Activated CD4-positive, alpha-beta T cell treated with anti-CD3 and anti-CD28 coated beads for 36 hours (primary cell): ENCODE measurements at places on chromosomes 2 and 18. TPM values are rescaled to one million over a fixed set of nuclear protein-coding genes. Genes with fewer than 3 reads are reported as not detected.
A peak's percentile ranks its signal among the peaks of the same experiment; 100 is the strongest.

- no peaks in the 10 kb centered on the region for H3K4me1 ChIP-seq
- H3K4me3 ChIP-seq, result no peak overlapping the region
- no peak overlapping the region for H3K27ac ChIP-seq
- peaks cover 60% of the 10 kb centered on the region for H3K36me3 ChIP-seq
Measured at GRCh38 chr18:80022613-80023012, 11.6 kb upstream of the RBFA start.

GRCh38 chr2:184532551-184532950, 65.8 kb upstream of the ZNF804A start:
- H3K4me3 ChIP-seq, result no peak overlapping the region
- H3K27me3 ChIP-seq, result no peaks in the 10 kb centered on the region
- H3K36me3 ChIP-seq, result no peaks in the 10 kb centered on the region
- no peak overlapping the region for H3K27ac ChIP-seq
- DNase-seq, result no peak

- H3K4me1 ChIP-seq, result peaks cover 14% of the 10 kb centered on the region
- H3K27ac ChIP-seq, result no peak overlapping the region
- DNase-seq, result no peak
- H3K27me3 ChIP-seq, result peaks cover 34% of the 10 kb centered on the region
- peaks cover 19% of the 10 kb centered on the region for H3K36me3 ChIP-seq
Measured at GRCh38 chr2:54672590-54673456, 50.6 kb upstream of the EML6 start.

DNA sequence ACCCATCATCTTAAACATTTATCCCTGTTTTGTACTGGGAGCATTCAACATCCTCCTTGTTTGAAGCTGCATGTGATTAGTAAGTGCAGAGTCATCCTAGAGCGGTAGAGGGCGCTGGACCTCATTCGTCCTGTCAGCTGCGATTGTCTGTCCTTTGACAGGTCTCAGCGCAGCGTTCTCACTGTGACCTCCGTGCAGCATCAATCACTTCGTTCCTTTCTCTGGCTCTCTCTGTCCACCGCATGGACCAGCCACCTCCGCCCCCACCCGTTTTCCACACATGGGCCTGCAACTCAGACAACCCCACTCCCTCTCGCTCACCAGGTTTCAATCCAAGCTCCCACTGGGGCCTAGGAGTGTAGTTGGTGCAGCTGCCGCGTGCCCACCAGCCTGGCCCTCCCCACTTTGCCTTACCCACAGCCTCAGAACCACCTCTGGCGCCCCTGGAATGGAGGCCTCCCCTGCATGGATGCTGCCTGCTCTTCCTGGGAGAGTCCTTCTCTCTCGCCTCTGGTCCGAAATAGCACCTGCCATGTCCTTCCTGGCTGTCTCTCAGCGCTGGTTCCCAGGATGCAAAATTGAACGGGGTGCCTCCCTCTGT, 90.5 kb downstream of the NDUFA10 start:
- H3K4me3 ChIP-seq, result no peak overlapping the region
- no peak overlapping the region for H3K27ac ChIP-seq
- peaks cover 1% of the 10 kb centered on the region for H3K36me3 ChIP-seq
- peaks cover 9% of the 10 kb centered on the region for H3K4me1 ChIP-seq

DNA sequence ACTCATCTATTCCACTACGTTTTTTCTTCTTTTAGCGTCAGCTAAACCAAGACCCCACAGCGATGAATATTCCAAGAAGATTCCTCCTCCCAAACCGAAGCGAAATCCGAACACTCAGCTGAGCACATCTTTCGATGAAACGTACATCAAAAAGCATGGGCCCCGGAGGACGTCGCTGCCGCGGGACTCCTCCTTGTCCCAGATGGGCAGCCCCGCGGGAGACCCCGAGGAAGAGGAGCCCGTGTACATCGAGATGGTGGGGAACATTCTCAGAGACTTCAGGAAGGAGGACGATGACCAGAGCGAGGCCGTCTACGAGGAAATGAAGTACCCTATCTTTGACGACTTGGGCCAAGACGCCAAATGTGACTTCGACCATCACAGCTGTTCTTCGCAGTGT, 182.4 kb downstream of the NYAP2 start:
- H3K36me3 ChIP-seq, result no peaks in the 10 kb centered on the region
- no peak overlapping the region for H3K4me3 ChIP-seq
- H3K27me3 ChIP-seq, result peaks cover 10% of the 10 kb centered on the region
- no peak overlapping the region for H3K27ac ChIP-seq
- DNase-seq, result no peak

DNA sequence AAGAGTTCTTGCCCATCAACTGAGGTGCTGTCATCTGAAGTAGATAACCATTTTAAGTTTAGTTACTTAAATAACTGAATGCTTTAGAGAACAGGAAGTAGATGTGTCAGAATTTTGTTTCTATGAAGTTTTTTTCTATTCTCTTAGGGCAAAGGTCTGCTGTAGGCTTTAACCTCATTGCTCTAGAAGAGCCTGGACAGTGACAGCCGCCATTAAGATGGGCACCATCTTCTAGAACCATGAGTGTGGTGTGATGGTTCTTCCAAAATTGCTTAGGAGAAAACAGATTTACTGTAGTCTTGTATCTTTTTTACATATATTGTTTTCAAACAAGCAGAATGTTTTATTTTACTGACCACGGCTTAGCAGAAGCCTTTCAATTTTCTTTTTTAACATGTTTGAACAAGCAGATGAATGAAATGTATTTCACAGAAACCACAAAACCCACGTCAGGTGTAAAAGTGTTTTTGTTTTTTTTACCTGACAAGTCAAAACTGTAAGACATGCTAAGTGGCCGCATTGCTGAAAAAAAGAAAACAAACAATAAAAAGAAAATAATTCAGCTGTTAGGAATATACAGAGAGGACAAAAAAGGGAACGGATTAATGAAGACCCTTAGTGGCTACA, 77.9 kb downstream of the PRELID3A start:
- no peak overlapping the region for H3K4me3 ChIP-seq
- no peak overlapping the region for H3K27ac ChIP-seq
- H3K4me1 ChIP-seq, result peaks cover 3% of the 10 kb centered on the region
- DNase-seq, result no peak
- no peaks in the 10 kb centered on the region for H3K36me3 ChIP-seq

The CCBE1 gene
- not detected for total RNA-seq

- H3K36me3 ChIP-seq, result no peaks in the 10 kb centered on the region
- H3K27ac ChIP-seq, result no peak overlapping the region
- no peak overlapping the region for H3K4me3 ChIP-seq
- peaks cover 13% of the 10 kb centered on the region for H3K27me3 ChIP-seq
- DNase-seq, result no peak
Measured at GRCh38 chr2:199749571-199749970, 101.4 kb downstream of the FTCDNL1 start.

DNA sequence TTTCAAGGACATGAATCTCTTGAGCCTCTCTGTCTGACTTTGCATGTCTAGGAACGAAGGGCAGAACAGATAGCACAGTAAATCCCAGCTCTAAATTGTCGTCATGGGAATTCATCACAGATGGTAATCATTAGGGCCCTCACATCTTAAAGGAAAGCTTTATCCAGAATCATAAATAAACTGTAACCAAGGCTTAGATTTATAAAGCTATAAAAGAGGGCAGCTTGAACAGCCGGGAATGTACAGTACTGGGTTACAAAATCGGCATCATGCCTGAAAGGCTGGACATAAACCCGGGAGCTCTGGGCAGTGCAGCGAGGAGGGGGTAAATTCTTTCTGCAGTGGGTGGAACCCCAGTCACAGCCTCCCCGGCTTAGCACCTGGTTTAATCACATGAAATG, 144.4 kb downstream of the GFPT1 start:
- H3K27ac ChIP-seq, result no peak overlapping the region
- no peaks in the 10 kb centered on the region for H3K36me3 ChIP-seq
- no peak overlapping the region for H3K4me3 ChIP-seq
- no peaks in the 10 kb centered on the region for H3K4me1 ChIP-seq
- no peak for DNase-seq
- peaks cover 13% of the 10 kb centered on the region for H3K27me3 ChIP-seq

DNA sequence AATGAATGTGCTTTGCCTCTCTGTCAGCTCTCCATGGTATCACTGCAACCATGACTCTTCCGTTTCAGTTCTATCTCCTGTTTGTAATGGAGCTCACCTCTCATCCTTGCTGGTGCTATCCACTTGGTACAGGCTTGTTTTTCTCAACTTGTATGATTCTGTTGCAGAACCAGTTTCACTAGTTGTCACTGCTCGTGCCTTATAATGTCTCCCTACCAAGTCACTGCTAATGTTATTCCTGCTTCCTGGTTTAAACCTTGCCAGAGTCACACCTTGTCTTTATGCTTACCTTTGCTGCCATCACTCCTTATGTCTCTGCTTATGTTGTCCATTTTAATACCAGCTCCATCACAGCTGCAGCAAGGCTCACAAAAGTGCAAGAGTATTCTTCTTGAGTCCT, 1191.0 kb upstream of the LRRTM1 start:
- no peak for DNase-seq
- no peaks in the 10 kb centered on the region for H3K27me3 ChIP-seq
- no peaks in the 10 kb centered on the region for H3K4me1 ChIP-seq
- H3K36me3 ChIP-seq, result no peaks in the 10 kb centered on the region

The GCKR gene
- not detected for total RNA-seq

- H3K27ac ChIP-seq, result no peak overlapping the region
- no peak for DNase-seq
- no peaks in the 10 kb centered on the region for H3K27me3 ChIP-seq
- no peaks in the 10 kb centered on the region for H3K36me3 ChIP-seq
- H3K4me3 ChIP-seq, result no peak overlapping the region
Measured at GRCh38 chr18:27855486-27855885, 321.4 kb downstream of the CDH2 start.

The IL1R1 gene
- 21.8 TPM for total RNA-seq

GRCh38 chr2:189751080-189751658, 11.4 kb downstream of the OSGEPL1 start:
- DNase-seq, result peak; percentile 57
- no peak overlapping the region for H3K4me3 ChIP-seq
- no peak overlapping the region for H3K27ac ChIP-seq
- peaks cover 4% of the 10 kb centered on the region for H3K36me3 ChIP-seq

- no peak for DNase-seq
- no peaks in the 10 kb centered on the region for H3K27me3 ChIP-seq
- no peaks in the 10 kb centered on the region for H3K36me3 ChIP-seq
Measured at GRCh38 chr18:66410692-66411091, 193.2 kb downstream of the CDH19 start.

DNA sequence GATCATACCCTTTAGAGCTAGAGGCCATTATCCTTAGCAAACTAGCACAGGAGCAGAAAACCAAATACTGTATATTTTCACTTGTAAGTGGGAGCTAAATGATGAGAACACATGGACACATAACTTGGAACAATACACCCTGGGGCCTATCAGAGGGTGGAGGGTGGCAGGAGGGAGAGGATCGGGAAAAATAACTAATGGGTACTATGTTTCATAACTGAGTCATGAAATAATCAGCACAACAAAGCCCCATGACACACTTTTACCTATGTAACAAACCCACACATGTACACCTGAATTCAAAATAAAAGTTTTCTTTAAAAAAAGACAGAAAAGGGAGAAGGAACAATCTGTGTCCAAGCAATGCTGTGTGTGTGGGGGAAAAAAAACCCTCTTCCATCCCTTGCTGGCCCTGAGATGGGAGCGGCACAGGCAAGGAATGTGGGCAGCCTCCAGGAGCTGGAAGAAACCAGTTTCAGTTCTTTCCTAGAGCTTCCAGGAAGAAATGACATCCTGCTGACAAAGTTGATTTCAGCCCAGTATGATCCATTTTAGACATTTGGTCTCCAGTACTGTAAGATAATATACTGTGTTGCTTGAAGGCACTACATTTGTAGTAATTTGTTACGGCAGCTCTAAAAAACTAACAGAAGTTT, 458.7 kb upstream of the CNTNAP5 start:
- no peaks in the 10 kb centered on the region for H3K4me1 ChIP-seq
- no peak for DNase-seq
- H3K4me3 ChIP-seq, result no peak overlapping the region
- no peak overlapping the region for H3K27ac ChIP-seq
- no peaks in the 10 kb centered on the region for H3K27me3 ChIP-seq

DNA sequence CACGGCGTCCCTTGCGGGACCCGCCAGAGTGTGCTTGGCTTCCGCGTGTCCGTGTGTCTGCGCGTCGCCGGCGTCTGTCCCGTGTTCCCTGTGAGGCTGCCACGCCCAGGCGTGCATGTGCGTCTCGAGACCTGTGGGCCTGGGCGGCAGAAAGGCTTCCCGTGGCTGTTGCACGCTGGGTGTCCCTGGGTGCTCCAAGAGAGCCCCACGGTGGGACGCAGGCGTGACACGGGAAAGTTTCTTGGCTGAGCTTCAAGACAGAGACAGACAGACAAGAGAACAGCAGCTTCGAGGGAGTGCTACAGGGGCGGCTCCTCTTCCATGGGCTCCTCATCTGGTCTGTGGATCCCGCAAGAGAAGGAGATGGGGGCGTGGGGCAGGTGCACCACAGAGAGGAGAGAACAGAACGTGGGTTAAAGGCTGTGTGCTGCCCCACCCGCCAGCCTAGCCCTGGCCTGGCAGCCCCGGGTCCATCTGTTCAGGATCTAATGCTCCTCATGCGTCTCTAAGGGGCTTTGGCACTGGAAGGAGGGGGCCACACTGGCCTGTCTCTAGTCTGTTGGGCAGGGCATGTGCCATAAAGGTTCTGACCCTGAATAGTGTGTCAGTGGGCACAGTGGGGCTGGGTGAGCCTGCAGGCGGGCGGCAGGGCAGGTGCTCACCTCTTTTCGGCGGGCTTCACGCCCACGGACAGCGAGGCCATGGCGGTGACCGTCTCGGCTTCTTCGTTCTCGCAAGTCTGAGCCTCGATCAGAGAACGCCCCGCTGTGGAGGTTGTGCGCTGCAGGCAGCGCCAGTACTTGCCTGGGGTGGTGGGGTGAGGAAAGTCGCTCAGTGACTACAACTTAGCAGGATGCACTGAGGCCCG, 205.1 kb downstream of the TWIST2 start:
- H3K4me3 ChIP-seq, result no peak overlapping the region
- H3K36me3 ChIP-seq, result peaks cover 18% of the 10 kb centered on the region
- no peak overlapping the region for H3K27ac ChIP-seq
- H3K27me3 ChIP-seq, result no peaks in the 10 kb centered on the region
- H3K4me1 ChIP-seq, result no peaks in the 10 kb centered on the region

- peaks cover 10% of the 10 kb centered on the region for H3K4me1 ChIP-seq
- no peak for DNase-seq
- H3K4me3 ChIP-seq, result no peak overlapping the region
- H3K27ac ChIP-seq, result no peak overlapping the region
Measured at GRCh38 chr2:43239981-43240765, 13.8 kb upstream of the ZFP36L2 start.

GRCh38 chr18:23632615-23633014, 30.1 kb downstream of the ANKRD29 start:
- DNase-seq, result no peak
- H3K27ac ChIP-seq, result no peak overlapping the region
- peaks cover 8% of the 10 kb centered on the region for H3K4me1 ChIP-seq
- H3K27me3 ChIP-seq, result peaks cover 2% of the 10 kb centered on the region

The TMEM131 gene
- 25.8 TPM for total RNA-seq
